ENCODE measurements at places on chromosomes 2 and 18. TPM values are rescaled to one million over a fixed set of nuclear protein-coding genes. Genes with fewer than 3 reads are reported as not detected.

The NFATC1 gene
- total RNA-seq = 5.5 TPM

The PLEK gene
- total RNA-seq = 2.6 TPM

The SNTG2 gene
- total RNA-seq = not detected

The KIF5C gene
- 12.5 TPM for total RNA-seq

The PRKRA gene
- total RNA-seq = 145 TPM

The IL1R1 gene
- 67.7 TPM for total RNA-seq

The C1QL2 gene
- not detected for total RNA-seq

The CTLA4 gene
- total RNA-seq = not detected

The SIX2 gene
- 17.9 TPM for total RNA-seq

The PTMA gene
- 943 TPM for total RNA-seq

The CYP27A1 gene
- total RNA-seq = 15.8 TPM

The IMMT gene
- total RNA-seq = 39.7 TPM

The COL4A4 gene
- 1.9 TPM for total RNA-seq

The TLX2 gene
- total RNA-seq = 0.73 TPM
